ENCODE measurements at places on chromosomes 5 and 9.

GRCh38 chr9:4927701-4928100 lies 57.4 kb upstream of the JAK2 start:
- no peak for DNase-seq

- DNase-seq: peak; percentile 68
These were observed 1.1 kb downstream of the IL4 start for GRCh38 chr5:132674671-132675506.

DNA sequence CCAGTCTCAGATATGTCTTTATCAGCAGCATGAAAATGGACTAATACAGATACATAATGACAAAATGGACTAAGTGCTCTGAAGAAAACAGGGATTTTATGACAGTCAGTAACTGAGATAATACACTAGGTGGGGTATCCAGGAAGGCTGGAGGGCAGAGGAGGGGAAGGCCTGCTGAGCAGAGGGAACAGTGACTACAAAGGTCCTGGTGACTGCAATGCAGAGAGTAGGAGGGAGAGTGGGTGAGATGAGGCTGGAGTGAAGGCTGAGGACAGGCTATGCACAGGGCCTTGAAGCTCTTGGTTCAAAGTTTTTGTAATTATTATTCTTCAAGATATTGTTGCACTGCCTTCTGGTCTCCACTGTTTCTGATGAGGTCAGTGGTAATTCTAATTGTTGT lies 4.9 kb downstream of the ACOT12 start:
- DNase-seq: no peak

DNA sequence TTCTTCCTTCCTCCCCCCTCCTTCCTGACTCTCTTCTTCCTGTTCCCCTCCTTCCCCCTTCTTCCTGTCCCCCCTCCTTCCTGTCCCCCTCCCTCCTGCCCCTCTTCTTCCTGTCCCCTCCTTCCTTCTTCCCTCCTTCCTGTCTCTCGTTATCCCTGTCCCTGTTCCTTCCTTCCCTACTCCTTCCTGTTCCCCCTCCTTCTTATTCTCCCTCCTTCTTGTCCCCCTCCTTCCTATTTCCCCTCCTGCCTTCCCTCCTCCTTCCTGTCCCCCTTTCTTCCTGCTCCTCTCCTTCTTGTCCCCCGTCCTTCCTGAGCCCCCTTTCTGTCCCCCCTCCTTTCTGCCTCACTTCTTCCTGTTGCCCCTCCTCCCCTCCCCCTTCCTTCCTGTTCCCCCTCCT lies 70.6 kb downstream of the COL5A1 start:
- DNase-seq: no peak

DNA sequence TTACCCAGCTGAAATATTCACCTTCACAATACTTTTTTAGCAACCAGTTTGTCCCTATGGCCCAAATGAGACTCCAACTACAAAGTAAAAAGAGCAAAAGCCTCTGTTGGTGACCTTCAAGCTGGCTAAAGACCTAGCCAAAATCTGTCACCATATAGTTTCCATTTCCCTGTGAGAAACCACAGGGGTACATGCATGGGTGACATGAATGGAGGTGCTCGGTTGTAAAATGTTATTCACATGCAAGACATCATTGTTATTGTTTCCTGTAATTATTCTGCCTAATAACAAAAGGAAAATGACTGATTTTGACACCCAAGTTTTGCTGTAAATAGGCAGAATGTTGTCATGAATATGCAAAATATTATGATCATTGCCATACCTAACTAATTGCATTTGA lies 285.3 kb downstream of the ZNF608 start:
- DNase-seq: no peak

DNA sequence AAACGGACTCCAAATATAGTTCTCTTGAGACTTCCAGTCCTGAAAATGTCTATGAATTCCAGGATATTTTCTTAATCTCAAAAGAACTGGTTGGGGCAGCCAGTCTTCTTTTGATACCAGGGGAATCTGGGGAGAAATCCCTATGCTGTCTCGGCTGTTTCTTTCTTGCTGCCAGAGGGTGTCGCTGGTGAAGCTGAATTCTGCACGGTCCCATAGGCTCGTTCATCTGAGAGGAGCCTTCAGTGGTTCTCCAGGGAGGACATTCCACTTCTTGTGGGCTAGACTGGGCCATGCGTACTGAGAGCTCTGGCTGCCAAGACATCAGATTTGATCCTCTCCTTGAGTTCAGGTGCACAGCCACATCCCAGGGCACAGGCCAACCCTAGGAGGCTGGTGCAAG lies 155.0 kb upstream of the CLINT1 start:
- no peak for DNase-seq

DNA sequence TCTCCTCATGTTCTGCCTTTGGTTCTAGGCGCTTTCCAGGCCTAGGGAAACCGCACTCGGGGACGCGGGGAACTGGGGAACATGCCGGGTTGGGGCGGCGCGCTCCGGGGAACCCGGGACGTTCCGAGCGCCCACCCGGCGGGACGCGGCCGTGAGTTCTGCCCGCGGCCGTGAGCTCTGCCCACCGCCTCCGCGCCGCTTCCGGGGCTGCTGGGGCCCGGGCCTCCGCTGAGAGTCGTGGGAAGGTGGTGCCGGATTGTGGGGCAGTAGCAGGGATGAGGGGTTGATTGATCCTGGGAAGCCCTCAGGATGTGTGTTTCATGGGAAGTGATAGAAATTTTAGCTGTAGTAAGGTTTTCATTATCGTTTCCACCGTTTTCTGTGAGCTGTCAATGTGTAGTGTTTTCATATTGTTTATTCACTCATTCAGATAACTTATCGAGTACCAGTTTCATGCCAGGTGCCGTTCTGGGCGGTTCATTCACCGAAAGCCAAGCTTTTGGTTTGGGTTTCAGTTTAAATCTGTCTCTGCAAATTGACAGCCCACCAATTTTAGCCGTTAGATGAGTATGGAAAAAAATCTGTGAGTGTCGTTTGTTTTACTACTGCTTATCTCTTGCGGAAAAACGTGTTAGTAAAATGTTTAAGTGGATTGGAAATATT lies 657 bp downstream of the MTRR start:
- no peak for DNase-seq

GRCh38 chr5:93810780-93811179 lies 69.4 kb upstream of the POU5F2 start:
- no peak for DNase-seq

GRCh38 chr9:136567651-136568287 lies 21.9 kb upstream of the NOTCH1 start:
- peak; percentile 92 for DNase-seq

DNA sequence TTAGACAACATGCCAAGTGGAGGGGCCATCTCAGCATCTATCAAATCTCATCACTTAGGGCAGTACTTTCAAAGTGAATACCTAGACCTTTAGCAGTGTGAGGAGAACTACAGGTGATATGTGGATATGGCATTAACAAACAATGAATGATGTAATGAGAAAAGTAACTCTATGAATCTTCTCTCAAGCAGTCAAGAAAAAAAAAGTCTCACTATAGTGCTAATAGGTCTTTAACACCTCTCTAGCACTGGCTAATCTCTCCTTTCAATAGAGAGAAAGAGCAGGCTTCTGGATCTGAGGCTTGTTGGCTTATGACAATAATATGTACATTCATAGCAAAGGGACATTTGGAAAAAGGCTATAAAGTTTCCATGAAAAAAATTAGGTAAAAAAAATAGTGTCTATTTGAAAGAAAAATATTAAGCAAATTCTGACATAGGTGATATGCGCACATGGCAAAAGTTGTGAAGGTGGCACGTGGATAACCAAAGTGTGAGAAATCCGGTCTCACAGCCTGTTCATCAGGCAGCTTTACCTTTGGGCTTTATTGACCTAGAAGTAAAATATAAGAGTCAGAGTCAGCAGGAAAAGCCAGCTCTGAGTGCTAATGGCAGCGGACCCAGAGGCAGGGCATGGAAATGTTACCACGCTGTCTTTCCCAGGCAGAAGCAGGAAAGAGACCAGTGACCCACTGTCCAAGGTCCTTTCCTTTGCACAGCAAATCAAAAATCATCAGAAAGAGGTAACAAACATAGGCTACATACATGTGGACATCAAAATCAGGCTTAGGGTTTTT lies 203.4 kb downstream of the EFNA5 start:
- DNase-seq: no peak

DNA sequence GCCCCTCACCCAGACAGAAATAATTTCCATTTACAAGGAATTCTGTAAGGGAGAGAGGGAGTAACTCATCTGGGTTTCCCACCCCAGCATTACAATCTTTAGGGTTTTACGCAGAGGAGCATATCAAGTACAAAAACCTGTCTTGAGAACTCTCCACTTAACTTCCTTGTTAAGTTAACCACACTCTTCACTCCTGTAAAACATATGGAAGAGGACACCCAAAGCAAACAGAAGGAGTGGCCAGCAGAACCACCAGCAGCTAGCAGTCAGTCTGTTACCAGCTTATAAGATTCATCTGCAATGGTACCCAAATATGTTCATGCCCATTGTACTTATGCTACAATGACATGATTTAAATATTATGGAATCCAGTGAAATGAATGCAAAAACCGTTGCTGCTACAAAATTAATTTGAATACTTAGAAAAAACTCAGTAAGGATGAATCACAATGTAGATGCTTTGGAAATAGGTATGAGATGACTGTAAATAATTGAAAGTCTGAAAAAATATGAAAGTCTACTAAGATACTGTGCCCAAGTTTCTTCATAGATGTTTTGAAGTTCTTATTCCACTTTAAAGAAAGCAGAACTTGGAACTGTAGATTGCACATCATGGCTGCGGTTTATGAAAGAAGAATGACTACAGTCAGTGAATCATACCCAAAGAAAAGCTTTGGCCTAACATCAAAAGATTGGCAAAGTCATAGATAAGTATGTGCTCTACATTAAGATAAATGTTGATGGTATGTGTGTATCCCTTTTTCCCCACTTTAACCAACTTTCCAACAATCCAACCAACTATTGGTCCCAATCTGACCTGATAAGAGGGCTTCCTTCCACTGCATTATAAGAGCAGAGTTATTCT lies 233.6 kb downstream of the ACTL7B start:
- no peak for DNase-seq

DNA sequence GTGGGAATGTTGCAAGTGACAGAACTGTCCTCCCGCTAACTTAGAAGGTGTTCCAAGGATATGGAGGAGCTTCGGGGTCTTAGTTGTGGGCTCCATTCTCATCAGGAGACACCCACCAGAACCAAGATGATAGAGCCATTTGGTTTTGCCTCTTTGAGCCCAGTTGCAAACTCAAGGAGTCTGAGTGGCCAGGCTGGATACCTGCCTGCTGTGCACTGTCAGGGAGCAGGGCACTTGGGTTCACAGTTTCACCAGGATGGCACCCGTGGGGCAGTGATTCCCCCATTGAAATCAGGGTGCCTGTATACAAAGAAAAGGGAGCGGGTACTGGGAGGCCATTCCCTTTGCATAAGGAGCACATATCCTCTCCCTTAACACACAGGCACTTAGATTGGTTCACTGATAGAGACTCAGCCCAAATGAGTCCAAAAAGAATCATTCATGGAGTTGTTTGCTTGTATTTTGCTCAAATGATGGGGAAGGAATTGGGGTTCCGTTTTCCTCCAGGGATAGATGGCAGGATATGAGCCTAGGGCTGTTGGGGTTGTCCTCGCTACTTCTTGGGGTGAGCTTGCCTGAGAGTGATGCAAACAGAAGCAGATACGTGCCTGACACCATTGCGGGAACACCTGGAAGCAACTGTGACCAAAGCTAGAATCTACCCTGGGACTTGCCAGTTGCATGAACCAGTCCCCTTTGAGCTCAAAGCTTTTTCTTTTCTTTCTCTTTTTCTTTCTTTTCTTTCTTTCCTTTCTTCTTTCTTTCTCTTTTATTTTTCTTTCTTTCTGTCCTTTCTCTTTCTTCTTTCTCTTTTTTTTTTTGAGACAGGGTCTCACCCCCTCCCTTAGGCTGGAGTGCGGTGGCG lies 1.3 kb upstream of the PRR7 start:
- no peak for DNase-seq

GRCh38 chr9:131227112-131227958 lies 49.0 kb downstream of the FAM78A start:
- DNase-seq: no peak

GRCh38 chr9:112546149-112547012 lies 59.8 kb downstream of the KIAA1958 start:
- no peak for DNase-seq

GRCh38 chr9:125272697-125273096 lies 11.1 kb downstream of the GAPVD1 start:
- no peak for DNase-seq

DNA sequence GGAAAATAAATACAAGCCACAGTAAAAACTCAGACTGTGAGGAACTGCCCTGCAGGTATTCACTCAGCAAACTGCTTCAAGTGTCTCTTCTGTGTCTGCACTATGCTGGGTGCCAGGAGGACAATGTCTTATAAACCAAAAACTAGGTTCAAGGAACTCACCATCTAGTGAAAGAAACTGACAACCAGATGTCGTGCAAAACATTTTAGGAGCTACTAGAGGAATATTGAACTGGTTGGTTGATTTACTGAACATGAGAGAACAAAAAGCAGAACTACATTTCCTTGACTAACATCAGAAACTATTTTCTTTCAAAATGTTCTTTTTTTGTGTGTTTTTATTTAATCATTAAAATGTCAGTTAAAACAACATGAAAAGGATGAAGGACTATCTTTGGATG lies 35.2 kb downstream of the ZNF366 start:
- DNase-seq: no peak

DNA sequence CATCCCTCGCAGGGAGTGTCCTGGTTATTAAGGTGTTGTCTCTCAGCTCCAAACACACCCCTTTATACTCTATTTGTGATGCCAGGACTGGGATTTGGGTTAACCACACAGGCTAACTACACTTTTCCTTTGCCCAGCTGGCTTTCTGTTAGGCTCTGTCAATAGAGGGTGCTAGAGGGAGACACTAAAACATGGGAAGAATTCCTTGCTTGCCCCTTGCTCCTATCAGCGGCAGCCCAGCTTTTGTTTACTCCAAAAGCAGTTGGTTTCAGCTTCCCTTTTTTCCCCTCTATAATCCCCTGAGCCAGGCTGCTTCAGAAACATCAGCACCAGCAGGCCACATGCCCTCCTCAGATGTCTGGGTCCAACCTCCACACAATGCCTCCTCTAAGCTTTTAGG lies 297.1 kb downstream of the KCTD16 start:
- DNase-seq: no peak

DNA sequence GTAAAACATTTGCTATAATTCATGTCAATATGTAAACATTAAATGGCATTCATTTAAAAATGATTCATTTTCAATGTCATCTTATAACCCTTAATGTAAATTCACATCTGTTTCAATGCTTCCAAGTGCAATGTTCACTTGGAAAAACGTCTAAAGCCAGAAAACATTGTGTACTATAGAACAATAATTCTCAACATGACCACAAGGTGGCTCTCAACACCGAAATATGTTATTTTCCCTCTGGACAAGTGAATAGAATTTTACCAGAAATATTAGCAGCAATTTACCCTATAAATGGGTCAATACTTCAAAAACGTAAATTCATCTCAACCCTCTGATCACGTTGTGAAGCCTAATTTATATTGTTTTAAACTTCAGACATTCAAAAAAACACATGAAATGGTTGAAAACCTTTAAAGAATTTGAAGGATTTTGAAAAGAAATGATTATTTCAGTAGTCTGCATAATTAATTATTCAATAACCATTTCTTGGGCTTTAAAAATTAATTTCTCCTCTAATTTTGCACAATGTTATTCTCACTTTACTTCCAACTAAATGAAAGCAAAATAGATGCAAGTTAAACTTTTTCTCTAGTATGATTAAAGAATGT lies 11.0 kb downstream of the CDH10 start:
- no peak for DNase-seq

- DNase-seq: no peak
These were observed at the start of gene ADAMTS12 for GRCh38 chr5:33891788-33892619. TSS of gene ADAMTS12 (minus strand) at chr5:33891990. CDS start at chr5:33891856, 134 bp downstream.

- DNase-seq: no peak
These were observed 204.4 kb downstream of the TRIO start for GRCh38 chr5:14347522-14347921.
